ENCODE measurements at places on chromosomes 11 and 22.

- no peak for DNase-seq
Observed at GRCh38 chr11:92861634-92862033, 107.8 kb upstream of the MTNR1B start.

GRCh38 chr22:48748113-48748859 lies 1079.4 kb downstream of the BRD1 start:
- no peak for DNase-seq

DNA sequence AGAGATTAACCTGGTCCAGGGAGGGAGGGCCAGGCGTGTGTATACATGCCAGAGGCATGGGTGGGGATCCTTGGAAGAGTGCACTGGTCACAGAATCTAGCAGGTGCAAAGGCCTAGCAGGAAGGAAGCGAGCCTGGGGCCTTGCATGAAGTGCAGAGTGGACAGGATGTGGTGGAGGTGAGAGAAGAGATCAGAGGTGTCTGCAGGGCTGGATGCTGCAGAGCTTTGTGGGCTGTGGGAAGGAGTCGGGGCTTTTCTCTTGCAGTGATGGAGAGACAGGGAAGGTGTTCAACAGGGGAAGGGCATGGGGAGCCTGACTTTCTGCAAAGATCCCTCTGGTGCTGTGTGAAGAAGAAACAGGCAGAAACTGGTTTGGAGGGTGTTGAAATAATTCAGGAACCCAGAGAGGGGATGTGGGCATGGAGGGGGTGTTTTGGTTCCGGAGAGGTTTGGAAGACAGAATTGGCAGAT lies 2.5 kb upstream of the TPST2 start:
- no peak for DNase-seq

GRCh38 chr22:39528080-39528661 lies 4.4 kb downstream of the RPS19BP1 start:
- DNase-seq = no peak
